ENCODE measurements at places on chromosomes 7 and 10.
A peak's percentile ranks its signal among the peaks of the same experiment; 100 is the strongest.

DNA sequence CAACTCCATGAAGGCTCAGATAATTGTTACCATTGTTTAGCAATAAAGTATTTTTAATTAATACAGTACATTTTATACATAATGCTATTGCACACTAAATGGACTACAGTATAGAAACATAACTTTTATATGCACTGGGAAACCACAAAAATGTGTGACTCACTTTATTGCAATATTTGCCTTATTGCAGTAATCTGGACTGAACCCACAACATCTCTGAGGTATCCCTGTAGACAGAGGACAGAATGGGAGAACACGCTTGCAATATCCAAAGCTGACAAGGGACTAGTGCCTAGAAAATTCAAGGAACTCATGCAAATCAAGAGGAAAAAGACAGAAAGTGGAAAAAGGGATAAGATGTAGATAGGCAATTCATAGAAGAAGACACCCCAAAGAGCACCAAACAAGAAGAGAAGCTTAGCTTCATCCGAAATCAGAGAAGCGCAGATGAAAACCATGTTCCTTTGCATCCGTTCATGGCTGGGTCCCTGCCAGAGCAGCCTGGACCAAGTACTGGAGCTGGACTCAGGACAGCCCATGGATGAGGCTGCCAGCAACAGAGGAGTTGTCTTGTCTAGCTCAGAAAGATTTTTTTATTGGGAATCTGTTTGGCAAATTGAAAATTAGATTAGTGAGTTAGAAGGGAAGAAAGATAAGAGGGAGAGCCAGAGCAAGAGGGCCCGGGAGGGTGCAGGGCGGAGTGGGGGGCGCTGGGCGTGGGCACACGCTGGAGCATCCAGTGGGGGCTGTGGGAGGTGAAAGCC is 16.0 kb upstream of the GALNTL5 start:
- peak; percentile 83 for DNase-seq

DNA sequence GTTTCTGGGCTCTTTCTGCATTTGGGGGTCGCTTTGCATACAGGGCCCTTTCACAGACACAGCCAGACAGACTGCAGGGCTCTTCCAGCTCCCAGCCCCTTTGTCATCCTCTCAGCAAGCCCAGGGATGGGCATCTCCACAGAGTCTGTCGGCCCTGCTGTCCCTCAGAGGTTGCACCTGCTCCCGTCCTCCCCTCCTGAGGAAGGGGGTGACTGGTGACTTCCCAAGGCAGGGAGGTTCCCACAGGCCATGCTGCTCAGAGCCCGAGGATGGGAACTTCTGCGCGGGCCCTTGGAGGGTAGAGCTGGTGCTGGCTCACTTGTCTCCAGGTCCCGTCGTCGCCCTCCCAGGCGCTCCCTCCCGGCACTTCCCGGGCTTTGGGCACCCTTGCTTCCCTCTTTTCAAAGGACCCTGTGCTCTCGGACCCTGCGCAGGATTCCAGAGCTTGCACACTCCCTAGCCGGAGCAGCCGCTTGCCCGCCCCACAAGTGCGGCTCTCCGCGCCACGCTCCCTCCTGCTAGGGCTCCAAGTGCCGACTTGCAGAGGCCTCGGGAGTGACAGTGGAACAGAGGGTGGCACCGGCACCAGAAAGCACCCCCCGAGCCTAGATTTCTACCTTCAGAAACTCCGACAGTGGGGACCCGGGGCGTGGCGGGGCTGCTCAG is 152.5 kb downstream of the PRKAG2 start:
- DNase-seq, result no peak

GRCh38 chr10:119680050-119680449 is 28.9 kb downstream of the BAG3 start:
- peak; percentile 79 for DNase-seq

DNA sequence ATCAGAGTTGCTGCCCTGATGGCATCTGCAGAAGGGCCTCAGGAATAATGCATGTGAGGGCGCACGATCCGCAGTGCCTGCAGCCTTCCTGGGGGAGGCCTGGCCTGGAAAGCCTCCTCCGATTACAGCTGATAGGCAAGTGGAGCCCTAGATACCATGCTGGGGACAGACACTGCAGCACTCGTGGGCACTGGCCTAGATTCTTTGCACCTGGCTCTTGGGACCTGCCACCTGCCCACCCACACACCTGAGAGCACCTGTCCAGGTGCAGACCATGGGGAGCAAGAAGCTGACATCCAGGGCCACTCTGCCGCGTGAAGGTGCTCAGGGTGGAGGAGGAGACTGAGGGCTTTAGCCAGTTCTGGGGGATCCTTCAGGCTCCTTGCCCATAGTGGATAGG is 14.8 kb downstream of the YKT6 start:
- DNase-seq, result no peak

DNA sequence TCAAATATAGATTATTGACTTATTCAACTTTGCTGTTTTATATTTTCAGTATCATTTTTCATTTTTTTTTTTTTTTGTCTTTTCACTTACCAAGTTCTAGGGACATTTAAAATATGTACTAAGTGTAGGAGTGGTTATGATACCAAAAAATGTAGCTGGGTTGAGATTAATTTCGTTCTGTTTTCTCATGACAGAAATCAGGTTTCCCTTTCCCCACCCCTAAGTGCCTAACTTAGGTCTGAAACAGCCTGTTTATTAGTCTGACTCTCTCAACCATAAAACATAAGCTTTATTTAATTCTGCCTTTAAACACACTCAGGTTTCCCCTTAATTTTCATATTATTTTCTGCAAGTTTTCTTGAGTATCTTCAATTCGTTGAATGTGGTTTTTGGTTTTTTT is 22.1 kb downstream of the TMEM106B start:
- DNase-seq, result no peak

- DNase-seq, result no peak
Measured at GRCh38 chr10:121291376-121291775, 306.9 kb downstream of the FGFR2 start.

DNA sequence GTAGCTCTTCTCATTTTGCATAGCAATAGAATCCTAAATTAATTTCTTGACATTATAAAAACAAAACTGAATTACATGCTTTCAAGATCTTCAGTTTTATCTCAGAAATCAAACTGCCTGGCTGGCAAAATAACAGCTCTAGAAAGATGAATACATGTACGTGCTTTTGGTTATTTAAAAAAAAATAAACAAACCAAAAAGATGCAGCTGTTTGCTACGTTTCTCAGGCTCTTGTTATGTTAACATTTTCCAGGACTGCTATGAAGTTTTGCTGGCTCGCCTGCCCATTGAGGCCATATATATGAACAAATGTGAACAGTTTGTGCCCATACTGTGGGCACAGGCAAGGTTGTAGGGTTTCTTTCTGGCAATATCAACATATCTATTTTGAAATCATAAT is 86.6 kb downstream of the ODAD2 start:
- no peak for DNase-seq

DNA sequence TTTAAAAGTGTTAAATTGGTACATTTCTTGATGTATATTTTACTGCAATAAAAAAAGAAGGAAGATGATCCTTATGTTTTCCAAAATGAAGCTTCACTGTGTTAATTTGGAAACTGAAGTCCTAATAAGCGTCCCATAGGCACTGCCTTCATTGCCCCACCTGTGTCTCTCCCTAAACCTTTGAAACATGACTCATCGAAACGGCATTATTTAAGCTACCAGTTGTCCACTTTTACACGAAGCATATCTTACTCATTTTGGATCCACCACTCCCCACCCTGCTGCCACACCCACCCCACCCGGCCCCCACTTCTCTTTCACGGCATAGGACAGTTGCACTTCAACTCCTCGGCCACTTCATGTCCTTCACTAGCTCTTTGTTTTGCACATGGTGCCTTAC is 85.5 kb downstream of the KIAA1549 start:
- DNase-seq, result no peak

GRCh38 chr10:98920360-98920759 is 315.3 kb downstream of the HPSE2 start:
- DNase-seq, result no peak

GRCh38 chr10:48731654-48732053 is 47.0 kb downstream of the WDFY4 start:
- no peak for DNase-seq

- no peak for DNase-seq
Measured at GRCh38 chr7:81462672-81463071, 307.2 kb downstream of the HGF start.

DNA sequence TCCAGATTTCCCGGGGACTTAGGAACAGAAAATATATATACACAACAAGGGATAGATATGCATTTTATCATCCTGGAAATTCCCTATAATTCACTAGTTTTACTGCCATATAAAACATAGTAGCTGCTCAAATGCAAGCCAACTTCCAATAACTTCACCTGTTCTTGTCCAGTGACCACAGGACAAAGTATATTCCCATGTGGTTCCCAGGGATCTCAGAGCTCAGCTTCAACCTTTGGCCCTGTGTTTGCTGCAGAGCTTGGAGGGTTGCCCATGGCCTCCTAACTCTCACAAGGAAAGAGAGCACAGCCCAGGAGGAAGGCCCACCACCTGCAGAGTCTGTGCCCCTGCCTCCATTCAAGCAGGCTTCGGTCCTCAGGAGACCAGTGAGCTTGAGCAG is 4.5 kb upstream of the DRGX start:
- DNase-seq, result no peak

- no peak for DNase-seq
Measured at GRCh38 chr10:14261336-14261735, 69.4 kb downstream of the FRMD4A start.

GRCh38 chr7:117603627-117604026 is 123.8 kb downstream of the CFTR start:
- no peak for DNase-seq

GRCh38 chr10:26863351-26864076 is 2.8 kb upstream of the ABI1 start:
- peak; percentile 49 for DNase-seq

DNA sequence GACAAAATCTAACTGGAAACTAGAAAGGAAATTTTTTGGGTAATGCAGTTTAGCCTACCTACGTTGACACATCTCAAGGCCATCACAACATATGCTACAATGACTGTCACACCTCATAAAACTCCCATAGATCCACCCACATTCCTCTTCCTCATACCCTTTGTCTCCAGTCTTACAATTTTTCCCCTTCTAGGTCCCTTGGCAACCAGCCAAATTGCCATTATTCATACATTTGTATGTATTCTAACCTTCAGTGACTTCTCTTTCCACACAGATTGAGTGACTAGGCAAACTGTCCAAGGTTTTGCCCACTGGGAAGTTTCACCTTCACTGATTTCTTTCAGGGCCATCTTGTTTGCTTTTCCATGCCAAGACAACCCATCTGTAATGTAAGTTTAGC is 100.5 kb upstream of the TPK1 start:
- no peak for DNase-seq

GRCh38 chr7:3289996-3290395 is 11.1 kb upstream of the SDK1 start:
- DNase-seq, result no peak

GRCh38 chr7:88455696-88456095 is 149.0 kb upstream of the STEAP4 start:
- no peak for DNase-seq

GRCh38 chr10:4062072-4062471 is 277.1 kb upstream of the KLF6 start:
- DNase-seq, result no peak

DNA sequence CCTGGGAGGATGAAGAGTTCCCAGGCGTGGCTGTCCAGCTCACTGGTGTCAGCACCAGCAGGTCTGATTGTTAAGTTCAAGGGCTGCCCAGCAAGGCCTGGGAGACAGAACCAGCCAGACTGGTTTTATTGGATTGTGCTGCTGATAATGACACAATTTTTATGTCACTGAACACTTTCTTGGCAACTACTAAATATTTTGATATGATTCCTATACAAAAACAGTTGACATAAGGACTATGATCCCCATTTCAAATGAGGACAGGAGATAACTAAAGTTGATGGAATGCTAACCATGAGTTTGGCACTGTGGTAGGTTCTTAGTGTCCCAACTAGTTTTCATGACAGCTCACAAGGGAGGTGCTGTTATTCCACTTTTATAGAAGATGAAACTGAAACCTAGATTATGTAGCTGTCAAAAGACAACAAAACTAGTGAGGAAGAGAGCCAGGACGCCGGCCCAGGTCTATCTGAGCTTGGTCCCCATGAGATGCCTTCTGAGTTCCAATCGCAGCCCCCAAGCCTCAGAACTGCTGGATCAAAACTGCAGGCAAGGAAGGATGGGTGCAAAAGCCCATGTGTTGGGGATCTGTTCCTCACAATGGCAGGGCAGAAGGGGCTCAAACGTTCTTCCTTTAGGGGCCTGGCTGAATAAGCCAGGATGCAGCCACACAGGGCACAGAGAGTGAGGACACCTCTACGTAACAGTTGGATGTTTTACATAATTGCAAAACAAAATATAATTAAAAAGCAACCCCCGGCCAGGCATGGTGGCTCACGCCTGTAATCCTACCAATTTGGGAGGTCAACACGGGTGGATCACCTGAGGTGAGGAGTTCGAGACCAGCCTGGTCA is 52.8 kb downstream of the COBL start:
- DNase-seq, result no peak

DNA sequence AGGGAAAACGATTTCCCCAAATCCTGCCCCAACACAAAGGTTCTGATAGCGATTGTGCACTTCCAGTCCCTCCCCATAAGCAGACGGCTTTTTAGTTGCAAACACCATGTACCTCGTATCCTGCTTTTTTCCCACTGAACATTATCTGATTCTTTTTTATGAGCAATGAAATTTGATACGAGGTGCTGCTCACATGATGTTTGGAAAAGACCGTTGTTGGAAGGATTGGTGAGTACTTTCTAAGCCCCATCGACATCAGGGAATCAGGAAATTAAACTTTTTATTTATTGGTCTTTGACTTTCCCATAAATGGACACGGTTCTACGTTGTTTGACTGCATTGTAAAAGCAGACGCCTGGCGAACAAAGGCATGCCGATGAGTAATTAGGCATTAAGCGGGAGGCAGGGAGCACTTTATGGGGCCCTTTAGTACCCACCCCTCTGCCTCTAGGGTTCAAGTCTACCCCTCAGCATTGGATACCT is 49.4 kb downstream of the TEX36 start:
- no peak for DNase-seq

DNA sequence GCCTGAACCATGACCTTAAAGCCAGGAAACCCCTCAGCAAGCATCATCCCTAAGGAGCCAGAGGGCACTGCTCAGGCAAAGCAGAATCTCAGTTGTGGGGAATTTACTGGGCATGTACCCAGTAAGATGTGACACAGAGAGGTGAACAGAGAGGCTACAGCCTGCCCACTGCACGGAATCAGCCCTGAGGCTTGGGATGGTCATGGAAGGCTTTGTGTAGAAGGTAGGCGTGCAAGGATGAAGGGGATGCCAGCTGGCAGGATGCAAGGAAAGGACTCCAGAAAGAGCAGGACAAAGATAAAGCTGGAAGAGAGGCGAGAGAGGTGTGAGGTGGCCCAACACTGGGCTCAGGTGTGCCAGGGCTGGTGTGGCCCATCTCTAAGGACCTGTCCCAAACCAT is 2.4 kb upstream of the AIFM2 start:
- no peak for DNase-seq

Measured in suppressor macrophage treated with lipopolysaccharide for 1 hour (primary cell).